ENCODE measurements at places on chromosomes 1 and 21.

- no peak for DNase-seq
These were observed 94.7 kb downstream of the NTMT2 start for GRCh38 chr1:170240409-170240808.

DNA sequence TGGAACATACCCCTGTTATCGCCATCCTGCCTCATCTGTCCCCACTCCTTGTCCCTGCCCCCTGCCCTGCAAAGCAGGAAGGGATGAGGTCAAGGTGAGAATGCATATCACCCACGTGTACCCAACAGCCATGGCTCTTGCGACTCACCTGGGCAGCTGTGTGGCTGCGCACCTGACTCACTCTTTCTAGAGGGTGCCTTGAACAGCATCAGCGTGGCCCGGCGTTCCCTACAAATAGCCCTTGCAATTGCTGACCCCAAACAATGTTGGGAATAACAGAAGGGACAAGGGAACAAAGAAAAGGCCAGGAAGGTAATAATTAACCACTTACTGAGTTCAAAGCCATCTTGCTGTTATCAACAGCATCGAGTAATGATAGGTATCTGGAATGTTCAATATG is 10.2 kb downstream of the TMPRSS2 start:
- DNase-seq = no peak

GRCh38 chr21:32423320-32424190 is 11.0 kb downstream of the EVA1C start:
- DNase-seq = no peak

- no peak for DNase-seq
These were observed 65.0 kb downstream of the RERE start for GRCh38 chr1:8752411-8752810.

GRCh38 chr1:182707122-182707521 is 22.7 kb upstream of the RGS8 start:
- no peak for DNase-seq

- DNase-seq = no peak
These were observed 84.6 kb upstream of the DPYD start for GRCh38 chr1:98005326-98006010.
